ENCODE measurements at places on chromosomes 4 and X.

- no peak for DNase-seq
Observed at GRCh38 chr4:157035471-157035870, 40.5 kb upstream of the GLRB start.

DNA sequence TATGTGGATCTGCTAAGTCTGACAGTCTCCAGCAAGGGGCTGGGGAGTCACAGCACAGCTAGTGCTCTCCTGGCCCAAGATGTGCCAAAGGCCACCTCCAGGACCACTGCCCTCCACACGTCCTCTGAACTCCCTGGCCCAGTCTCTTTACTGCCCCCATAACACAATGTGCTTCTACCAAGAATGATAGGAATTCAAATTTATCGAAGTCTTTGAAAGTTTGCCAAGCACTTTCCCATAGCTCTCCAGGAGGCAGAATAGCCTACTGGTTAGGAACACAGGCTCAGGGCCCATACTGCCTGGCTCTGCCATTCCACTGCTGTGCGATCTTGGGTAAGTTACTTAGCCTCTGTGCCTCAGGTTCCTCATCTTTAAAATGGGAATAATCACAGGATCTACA lies 86.7 kb downstream of the NHSL2 start:
- DNase-seq = no peak

DNA sequence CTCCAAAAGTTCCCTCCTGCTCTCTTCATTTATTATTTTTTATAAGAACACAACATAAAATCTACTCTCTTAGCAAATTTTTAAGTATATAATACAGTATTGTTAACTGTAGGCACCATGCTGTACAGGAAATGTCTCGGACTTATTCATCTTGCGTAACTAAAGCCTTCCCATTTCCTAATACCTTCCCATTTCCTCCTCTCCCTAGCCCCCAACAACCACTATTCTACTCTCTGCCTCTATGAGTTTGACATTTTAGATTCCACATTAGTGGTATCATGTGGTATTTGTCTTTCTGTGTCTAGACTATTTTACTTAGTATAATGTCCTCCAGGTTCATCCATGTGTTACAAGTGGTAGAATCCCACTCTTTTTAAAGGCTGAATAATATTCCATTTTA lies 15.8 kb upstream of the SYTL4 start:
- DNase-seq = no peak

GRCh38 chr4:145644699-145645098 lies 25.5 kb downstream of the MMAA start:
- no peak for DNase-seq

DNA sequence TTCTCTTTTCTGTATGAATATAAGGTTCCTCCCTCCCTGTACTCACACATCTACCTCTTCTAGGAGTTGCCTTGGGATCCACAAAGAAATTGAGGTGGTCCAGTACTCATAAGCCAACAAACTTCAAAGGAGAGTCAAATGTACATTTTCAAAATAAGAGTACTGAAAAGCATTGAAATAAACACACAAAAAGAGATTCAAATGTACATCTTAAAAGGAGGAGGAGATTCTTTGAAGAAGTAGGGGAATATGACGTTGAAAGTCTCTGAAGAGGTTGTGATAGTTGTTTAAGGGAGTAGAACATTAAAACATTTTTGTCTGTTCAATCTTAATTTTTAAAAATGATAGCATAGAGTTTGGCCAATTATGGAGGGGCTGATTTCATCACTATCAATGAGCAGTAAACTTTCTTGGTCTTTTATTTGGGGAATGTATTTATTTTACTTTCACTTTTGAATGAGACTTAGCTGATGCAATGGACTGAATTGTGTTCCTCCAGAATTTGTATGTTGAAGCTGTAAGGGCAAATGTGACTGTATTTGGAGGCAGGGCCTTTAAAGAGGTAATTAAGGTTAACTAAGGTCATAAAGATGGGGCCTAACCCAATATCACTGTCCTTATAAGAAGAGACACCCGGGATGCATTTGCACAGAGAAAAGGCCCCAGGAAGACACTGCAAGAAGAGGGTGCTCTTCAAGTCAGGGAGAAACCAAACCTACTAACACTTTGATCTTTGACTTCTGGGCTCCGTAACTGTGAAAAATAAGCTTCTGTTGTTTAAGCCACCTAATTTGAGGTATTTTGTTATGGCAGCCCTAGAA lies 226.3 kb upstream of the PGRMC2 start:
- no peak for DNase-seq

DNA sequence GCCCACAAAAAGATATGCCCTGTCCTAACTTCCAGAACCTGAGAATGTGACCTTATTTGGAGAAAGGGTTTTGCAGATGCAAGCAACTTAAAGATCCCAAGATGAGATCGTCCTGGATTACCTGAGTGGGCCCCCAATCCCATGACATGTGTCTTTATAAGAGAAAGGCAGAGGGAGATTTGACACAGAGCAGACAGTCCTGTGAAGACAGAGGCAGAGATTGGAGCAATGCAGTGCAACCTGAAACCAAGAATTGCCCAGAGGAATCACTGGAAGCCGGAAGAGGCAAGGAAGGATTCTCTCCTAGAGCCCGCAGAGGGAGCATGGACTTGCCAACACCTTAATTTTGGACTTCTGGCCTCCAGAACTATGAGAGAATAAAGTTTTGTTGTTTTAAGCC lies 171.5 kb downstream of the SMIM20 start:
- DNase-seq = no peak

- DNase-seq = no peak
Observed at GRCh38 chrX:13120017-13120416, 75.6 kb upstream of the FAM9C start.

DNA sequence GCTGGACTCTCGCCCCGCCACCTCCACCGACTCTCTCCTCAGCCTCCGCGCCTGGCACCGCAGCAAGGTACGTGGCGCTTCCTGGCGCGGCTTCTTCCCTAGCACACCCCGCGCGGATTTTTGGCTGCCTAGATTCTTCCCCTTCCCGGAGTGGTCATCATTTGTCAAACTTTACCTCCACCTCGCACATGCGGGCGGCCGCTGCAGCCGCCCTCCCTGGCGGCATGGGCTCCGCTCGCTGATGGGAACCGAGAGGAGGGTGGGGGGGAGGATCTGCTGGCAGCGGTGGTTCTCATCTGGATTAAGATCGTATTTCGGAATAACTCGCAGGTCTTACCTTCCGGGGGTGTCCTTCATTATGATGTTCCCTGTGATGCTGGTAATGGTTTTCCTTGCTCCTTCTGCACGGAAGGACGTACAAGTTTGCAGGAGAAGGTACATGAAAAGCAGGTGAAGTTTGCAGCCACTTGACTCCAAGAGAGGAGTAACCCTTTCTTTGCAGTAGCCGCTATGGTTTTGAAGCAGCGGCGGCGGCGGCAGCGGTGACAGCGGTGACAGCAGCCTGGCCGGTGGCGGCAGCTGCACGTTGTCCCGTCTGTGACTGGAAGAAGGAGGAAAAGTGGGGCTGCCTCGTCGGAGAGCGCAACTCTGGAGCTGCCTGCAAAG lies 2183.9 kb upstream of the TENM3 start:
- DNase-seq = peak; percentile 31

- no peak for DNase-seq
Observed at GRCh38 chr4:181855307-181855706, 387.9 kb upstream of the TENM3 start.

- no peak for DNase-seq
Observed at GRCh38 chrX:39204945-39205344, 403.7 kb downstream of the MID1IP1 start.

DNA sequence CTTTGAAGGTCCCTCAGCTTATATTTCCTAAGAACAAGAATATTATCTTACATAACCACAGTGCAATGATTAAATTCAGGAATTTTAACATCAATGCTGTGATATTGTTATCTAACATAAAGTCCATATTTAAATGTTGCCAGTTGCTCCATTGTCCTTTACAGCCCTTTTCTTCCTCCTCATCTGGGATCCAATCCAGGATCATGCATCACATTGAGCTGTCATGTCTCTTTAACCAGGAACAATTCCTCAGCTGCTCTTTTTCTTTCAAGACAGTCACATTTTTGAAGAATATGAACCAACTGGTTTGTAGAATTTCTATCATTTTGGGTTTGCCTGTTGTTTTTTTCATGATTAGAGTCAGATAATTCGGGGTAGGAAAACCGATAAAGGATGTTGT lies 12.0 kb downstream of the TMSB4X start:
- DNase-seq = no peak

GRCh38 chr4:109718759-109719158 lies 11.1 kb downstream of the PLA2G12A start:
- no peak for DNase-seq

- DNase-seq = no peak
Observed at GRCh38 chr4:1082215-1083182, 30.9 kb downstream of the RNF212 start.

GRCh38 chr4:114286262-114286810 lies 306.9 kb upstream of the ARSJ start:
- DNase-seq = no peak
